Activated naive CD4-positive, alpha-beta T cell treated with anti-CD3 and anti-CD28 coated beads, Interleukin-2, amount 50 U/mL, for 72 hours (primary cell): ENCODE measurements at places on chromosomes 12 and 14. TPM values are rescaled to one million over a fixed set of nuclear protein-coding genes. Genes with fewer than 3 reads are reported as not detected.

- no peak for DNase-seq
Observed at GRCh38 chr12:111768159-111768895, 1.6 kb downstream of the ALDH2 start.

DNA sequence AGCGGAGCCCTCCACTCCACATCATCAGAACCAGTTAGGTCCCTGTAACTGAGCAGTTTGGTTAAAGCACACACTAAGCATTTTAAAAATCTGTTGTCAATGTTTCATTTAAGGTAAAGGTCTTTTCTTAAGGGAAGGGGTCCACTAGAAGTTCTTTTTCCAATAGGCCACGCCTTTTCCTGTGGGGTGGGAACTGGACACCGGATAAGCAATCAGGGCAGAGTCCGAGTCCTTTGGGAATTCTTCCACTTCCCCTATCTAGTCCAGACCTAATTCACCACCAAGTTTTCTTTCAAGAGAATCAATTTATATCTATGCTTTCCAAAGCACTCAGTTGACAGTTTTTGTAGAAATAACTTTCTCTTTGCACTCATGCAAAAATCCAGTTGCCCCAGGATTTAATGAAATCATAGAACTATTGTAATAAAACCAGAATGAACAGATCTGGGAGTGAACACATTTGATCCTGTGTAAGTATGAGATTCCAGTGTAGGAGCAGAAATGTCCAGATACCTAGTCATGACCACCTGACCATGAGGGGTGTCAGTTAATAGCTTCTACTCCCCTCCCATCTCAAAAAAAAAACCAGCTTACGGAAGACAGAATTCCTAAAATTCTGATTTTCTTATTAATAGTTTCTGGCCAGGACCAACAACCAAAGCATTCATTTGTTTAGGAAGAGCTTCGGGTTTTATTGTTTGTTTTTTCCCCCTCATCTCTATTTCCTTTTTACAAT, 11.7 kb downstream of the VPS37B start:
- DNase-seq: no peak

The KLRC1 gene
- 0.66 TPM for total RNA-seq

DNA sequence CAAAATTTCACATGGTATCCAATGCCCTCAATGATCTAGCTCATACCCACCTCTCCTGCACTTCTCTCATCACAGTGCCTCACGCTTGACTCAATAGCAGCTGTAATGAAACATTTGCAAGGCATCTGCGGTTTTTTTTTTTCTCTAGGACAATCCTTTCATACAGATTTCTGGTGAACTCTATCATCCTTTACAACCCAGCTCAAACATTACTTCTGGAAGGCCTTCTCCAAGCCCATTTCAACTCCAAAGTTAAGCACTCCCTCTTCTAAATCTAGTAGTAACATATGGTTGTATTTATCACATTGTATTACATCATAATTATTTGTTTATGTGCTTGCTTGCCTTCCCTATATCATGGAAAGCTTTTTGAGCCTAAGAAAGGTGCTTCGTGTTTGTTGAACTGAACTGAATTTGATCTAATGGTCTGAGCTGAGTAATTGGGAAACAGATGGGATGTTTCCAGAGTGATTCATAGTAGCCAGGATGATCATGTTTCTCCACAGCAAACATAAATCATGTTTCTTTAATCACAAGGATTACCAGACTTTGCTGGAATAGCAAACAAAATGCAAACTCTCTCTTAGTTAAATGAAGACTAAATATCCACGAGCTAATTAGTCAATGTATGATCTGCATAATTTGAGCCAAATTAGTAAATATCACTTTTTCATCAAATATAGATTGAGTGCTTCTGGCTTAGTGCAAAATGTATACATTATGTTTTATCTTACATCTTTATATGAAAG, 14.3 kb downstream of the CFL2 start:
- DNase-seq: no peak

The IFNG-AS1 gene
- total RNA-seq: 1.9 TPM

The TAS2R7 gene
- total RNA-seq: not detected

GRCh38 chr14:67232066-67232465, 9.2 kb upstream of the PALS1 start:
- no peak for DNase-seq

DNA sequence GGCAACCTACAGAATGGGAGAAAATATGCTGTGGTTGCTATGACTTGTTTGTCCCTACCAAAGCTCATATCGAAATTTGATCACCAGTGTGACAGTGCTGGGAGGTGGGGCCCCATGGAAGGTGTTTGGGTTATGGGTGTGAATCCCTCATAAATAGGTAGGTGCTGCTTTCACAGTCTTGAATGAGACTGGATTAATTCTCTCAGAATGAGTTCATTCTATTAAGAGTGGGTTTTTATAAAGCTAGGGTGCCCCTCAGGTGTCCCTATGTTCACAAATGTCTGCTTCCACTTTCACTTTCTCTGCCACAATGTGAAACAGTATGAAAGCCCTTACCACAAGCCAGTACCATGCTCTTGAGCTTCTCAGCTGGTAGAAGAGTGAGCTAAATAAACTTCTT, 133.5 kb downstream of the CPNE8 start:
- DNase-seq: peak; percentile 22

GRCh38 chr12:18723752-18724151, 14.1 kb downstream of the PLCZ1 start:
- DNase-seq: no peak

- no peak for DNase-seq
Observed at GRCh38 chr14:31945701-31946100, 131.4 kb upstream of the ARHGAP5 start.

The RPL10L gene
- total RNA-seq: not detected

The ASIC1 gene
- 11.7 TPM for total RNA-seq

The SLCO1A2 gene
- total RNA-seq: not detected

The KRT72 gene
- total RNA-seq: 7.7 TPM

DNA sequence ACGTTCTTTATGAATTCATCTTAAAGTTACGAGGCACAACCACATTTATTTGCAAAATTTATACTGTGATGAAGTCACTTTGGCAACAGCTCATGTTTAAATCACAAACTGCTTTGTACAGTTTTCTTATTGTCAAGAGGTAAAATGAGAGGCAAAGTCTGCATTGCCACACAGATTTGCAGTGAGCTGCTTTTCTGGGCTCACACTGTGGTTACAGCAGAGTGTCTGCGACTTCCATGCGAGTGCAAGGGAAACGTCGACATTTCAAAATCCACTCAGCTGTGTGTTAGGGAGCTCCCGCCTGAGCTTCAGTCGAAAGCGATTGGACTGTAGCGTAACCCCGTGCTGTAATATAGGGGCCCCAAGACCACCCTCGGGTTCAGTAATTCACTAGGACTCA, 13.0 kb downstream of the MTA1 start:
- DNase-seq: no peak

- DNase-seq: no peak
Observed at GRCh38 chr14:56248442-56248841, 130.2 kb downstream of the PELI2 start.

GRCh38 chr14:35628989-35629388, 95.0 kb downstream of the INSM2 start:
- no peak for DNase-seq

- DNase-seq: no peak
Observed at GRCh38 chr14:64910847-64911495, 3.3 kb upstream of the CHURC1 start.

GRCh38 chr14:94171208-94171607, 2.9 kb upstream of the PPP4R4 start:
- DNase-seq: no peak

The RNASE4 gene
- 0.60 TPM for total RNA-seq

GRCh38 chr14:96060186-96060933, 21.2 kb downstream of the C14orf132 start:
- no peak for DNase-seq

DNA sequence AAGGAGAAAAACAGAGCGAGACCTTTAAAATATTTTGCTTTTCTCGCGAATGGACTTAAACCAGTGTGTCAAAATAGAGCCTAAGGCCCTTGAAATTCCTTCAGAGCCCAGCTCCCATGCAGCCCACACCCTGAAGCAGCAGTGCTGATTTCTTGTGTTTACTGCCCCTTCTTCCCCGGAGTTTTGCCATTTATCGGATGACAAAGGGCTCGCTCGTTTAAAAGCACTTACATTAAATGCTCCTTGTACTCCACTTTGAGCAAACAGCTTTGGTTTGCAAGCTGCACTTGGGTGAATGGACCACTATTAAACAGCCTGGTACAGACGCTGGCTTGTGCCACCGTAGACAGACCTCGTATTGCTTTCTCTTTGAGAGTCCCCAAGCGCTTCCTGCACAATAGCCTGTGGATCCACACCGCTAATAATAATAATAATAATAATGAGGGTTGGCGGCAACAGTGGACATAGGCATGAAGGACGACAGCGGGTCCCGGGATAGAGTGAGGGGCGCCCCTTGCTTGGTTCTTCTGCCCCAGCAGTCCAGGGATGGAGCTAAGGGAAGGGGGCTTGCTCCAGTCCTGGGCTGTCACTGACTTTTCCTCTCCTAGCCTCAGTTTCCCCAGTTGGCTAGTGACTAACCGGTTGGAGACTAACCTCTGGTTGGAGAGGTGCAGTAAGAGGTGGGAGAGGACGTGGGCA, 6.6 kb downstream of the DLK1 start:
- DNase-seq: no peak

GRCh38 chr14:53613404-53614253, 343.0 kb downstream of the BMP4 start:
- no peak for DNase-seq

GRCh38 chr12:106246891-106247673, 738 bp downstream of the CKAP4 start:
- peak; percentile 52 for DNase-seq

The DHRS2 gene
- 1.1 TPM for total RNA-seq

DNA sequence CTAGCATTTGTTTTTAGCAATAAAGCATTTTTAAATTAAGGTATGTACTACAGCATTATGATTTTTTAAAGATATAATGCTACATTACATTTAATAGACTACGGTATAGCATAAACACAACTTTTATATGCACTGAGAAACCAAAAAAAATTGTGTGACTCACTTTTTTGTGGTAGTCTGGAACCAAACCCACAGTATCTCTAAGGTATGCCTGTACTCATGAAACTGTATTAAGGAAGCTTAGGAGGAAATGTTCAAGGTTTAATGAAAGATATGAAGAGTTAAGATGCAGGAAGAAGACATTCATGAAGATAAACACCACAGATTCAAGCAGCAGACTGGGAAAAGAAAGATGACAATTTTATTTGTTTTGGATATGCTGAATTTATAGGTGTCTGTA, 51.7 kb downstream of the PPP1R12A start:
- no peak for DNase-seq

DNA sequence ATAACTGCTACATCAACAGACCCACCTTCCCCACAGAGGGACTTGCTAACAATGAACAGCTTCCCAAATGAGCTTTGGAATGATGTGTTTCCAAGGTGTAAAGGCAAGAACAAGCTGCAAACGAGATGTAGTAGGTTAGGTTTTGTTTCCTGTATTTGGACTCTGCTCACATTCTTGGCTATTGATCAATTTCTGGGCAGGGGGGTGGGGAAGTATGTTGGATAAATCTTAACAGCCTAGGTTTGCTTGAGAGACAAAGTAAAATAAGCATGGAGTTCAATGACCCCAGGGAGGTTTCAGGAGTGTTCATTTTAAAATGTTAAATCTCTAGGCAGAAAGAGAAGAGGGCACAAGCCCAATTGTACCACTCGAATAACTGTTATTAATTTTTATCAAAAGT, 146.6 kb downstream of the DPY19L2 start:
- DNase-seq: no peak

- no peak for DNase-seq
Observed at GRCh38 chr12:11688831-11689230, 39.4 kb downstream of the ETV6 start.

GRCh38 chr14:36439766-36440165, 80.3 kb downstream of the NKX2-1 start:
- no peak for DNase-seq

- DNase-seq: no peak
Observed at GRCh38 chr12:114750917-114751316, 66.9 kb upstream of the TBX3 start.

DNA sequence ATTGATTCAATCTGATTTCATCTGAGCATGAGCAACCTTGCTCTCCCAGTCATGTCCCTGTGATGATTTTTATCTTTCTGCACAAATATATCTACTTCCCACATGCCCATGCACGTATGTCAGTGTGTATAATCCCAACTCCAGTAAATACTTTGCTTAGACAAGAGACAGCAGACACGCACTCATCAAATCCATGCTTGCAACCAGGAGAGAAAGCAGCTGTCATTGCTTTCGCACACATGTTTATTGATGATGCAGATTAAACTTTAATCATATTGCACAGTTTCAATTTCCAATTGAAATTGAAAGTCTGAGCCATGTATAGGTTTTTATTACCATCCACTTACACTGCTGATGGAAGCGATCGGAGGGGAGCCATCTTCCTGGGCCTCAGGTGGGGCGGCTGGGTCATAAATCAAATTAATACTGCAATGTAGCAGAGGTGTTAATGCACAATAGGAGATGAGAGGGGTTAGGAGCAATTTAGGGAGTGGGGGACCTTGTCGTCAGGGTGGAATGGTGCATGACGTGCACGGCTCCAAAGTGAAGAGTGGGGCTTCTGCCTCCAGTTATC, 68.6 kb upstream of the SRRM4 start:
- DNase-seq: no peak

The LRFN5 gene
- not detected for total RNA-seq

- no peak for DNase-seq
Observed at GRCh38 chr14:76088771-76089571, 62.8 kb upstream of the GPATCH2L start.

DNA sequence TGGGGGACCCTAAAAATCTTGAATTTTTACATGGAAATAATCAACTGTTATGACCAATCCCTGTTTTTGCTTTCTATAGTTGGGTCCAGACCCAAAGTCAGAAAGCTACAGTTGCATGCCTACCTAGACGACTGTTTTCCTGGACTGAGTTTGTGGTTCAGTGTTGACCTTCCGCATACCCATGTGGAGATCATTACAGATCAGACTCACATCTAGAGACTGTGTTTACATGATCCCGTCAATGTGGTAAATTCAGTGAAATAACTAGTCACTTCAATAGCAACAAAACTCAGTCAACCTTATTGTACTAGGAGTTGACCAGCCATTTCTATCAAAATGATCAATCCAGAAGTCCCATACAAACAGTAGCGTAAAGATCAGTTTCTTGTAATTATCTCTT, 257.6 kb downstream of the EGLN3 start:
- DNase-seq: no peak

The DCTN2 gene
- total RNA-seq: 77.1 TPM

- no peak for DNase-seq
Observed at GRCh38 chr14:51210594-51210993, 29.5 kb upstream of the TMX1 start.

DNA sequence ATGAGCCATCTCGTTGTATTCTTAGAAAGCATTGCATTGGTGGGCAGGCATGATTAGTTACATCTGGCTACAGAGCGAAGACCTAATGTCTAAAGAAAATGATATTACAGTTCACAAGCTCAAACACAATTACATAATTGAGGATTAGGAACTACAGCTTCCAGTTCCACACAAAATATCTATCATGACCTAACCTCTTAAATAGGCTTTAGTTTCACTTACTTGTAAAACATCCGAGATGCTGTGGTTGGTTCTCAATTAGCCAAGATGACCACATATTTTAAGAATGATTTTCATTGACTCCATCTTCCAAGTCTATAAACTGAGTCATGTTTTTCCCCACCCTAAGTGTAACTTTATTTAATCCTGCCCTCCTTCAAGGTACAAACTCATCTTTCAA, 69.5 kb downstream of the LRIG3 start:
- DNase-seq: no peak

GRCh38 chr14:82720946-82721345, 1187.3 kb upstream of the SEL1L start:
- no peak for DNase-seq

- no peak for DNase-seq
Observed at GRCh38 chr14:105074601-105075053, 9.4 kb upstream of the GPR132 start.

The SYT10 gene
- not detected for total RNA-seq
